ENCODE measurements at places on chromosomes 6 and 20. TPM values are rescaled to one million over a fixed set of nuclear protein-coding genes. Genes with fewer than 3 reads are reported as not detected.

Gene PCSK2
- polyA plus RNA-seq: 0.54 TPM

Gene RBL1
- 1.3 TPM for polyA plus RNA-seq

Gene BPIFA1
- polyA plus RNA-seq: not detected

Gene TBPL1
- polyA plus RNA-seq: 20.7 TPM

Gene SLC4A11
- 14.8 TPM for polyA plus RNA-seq

Gene TNFAIP3
- 2.8 TPM for polyA plus RNA-seq

Gene IYD
- 6.0 TPM for polyA plus RNA-seq

Gene THBD
- 9.7 TPM for polyA plus RNA-seq

Gene MUC21
- not detected for polyA plus RNA-seq

Gene LINC00237
- not detected for polyA plus RNA-seq

Gene GTSF1L
- polyA plus RNA-seq: not detected

Gene MOCS3
- 1.9 TPM for polyA plus RNA-seq

DNA sequence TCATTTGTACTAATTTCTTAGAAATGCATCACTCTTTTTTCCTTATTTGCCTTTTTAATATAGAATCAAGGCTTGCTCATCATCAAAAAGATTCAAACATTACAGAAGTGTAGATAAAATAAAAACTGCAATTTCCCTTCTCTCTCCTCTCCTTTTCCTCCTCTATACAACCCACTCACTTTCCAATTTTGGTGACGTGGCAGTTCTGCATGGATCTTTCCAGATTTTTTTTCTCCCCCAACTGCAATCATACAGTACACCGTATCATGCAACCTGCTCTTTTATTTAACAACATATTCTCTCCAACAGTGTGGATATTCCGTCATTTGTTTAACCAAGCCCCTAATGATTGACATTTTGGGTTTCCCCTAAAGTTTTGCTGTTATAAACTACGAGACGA, 140.5 kb downstream of the BFSP1 start:
- DNase-seq: no peak

DNA sequence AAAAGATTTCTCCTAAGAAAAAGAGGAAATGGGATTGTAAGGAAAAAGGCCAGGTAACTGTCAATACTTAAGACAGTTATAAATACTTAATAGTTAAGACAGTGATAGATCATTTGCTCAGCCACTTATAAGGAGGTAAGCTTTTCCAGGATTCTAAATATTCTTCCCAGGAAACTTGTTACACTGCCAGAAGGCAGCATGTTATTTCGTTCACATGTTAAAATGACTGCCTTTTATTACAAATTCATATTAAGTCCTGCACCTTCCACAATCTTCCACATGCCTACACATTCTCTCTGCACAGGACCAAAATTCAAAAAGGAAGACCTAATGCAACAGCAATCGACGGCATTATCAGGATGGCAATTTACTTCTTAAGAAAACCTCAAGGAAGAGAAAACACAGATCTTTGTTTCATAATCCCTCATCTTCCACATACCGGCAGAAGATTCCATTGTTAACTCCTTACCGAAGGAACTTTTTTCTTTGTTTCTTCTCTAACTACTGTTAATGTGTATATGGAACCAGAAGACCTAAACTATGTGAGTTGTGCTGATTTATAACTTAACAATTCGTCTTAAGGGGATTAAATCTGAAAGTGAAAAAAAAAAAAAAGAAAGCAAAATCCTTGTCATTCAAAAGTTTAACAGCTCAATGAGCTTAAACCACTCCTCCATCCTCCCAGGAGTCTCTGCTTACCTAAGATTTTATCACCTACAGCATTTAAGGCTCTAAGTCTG, 799 bp downstream of the TAAR2 start:
- no peak for DNase-seq

DNA sequence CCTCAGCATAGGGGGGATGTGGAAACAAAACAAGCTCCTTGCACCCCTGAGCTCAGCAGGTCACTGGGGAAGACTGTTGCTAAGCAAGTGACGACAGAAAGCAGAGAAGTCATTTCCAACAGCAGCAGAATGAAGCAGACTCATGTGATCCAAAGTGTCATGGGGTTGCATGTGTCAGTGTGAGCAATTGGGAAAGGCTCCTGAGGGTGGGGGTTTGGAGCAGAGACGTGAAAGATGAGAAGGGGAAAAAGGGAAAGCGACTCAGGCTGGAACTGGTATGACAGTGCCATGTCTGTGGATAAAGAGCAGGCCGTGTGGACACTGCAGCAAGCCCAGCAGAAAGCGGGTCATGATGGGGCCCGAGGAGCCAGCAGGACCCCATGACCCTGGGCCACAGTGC, 363.9 kb downstream of the PREX1 start:
- DNase-seq: peak; percentile 69

DNA sequence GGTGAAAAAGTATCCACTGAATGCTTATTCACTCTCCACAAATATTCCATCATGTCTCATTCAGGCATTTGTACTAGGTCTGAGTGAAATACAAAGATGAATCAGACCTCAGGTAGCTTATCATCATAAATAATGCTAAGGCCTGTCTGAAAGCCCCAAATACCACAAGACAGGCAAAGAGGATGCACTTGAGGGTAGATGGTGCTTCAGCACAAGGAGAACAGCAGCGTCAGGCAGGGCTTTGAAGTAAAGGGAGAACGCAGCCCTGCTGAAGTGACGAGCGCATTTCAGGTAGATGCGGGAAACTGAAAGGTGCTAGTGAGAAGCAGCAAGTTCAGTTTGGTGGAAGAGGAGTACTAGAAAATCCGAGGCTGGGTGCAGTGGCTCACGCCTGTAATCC, 38.7 kb downstream of the MAP3K5 start:
- DNase-seq: no peak

GRCh38 chr20:53828682-53829254, 235.1 kb upstream of the ZNF217 start:
- DNase-seq: peak; percentile 88

- DNase-seq: no peak
Measured at GRCh38 chr6:35833536-35833935, 28.4 kb downstream of the LHFPL5 start.

- peak; percentile 57 for DNase-seq
Measured at GRCh38 chr20:41617059-41617901, 897 bp downstream of the CHD6 start.

DNA sequence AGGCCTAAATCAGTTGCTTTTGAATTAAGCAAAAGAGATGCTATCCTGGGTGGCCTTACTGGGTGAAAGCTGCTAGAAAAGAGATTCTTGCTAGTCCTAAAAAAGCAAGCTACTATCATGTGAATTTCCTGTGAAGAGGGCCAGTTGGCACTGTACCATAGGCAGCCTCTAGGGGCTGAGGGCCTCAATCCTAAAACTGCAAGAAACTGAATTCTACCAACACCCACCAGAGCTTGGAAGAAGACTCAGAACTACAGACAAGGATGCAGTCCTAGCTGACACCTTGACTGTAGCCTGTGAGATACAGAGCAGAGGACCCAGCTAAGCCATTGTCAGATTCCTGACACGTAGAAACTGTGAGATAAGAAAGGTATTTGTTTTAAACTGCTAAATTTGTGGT, 24.5 kb downstream of the CLIC5 start:
- DNase-seq: no peak

- DNase-seq: peak; percentile 93
Measured at GRCh38 chr6:148509800-148510581, 167.4 kb downstream of the SASH1 start.

- no peak for DNase-seq
Measured at GRCh38 chr6:38099221-38099620, 279.7 kb downstream of the ZFAND3 start.

DNA sequence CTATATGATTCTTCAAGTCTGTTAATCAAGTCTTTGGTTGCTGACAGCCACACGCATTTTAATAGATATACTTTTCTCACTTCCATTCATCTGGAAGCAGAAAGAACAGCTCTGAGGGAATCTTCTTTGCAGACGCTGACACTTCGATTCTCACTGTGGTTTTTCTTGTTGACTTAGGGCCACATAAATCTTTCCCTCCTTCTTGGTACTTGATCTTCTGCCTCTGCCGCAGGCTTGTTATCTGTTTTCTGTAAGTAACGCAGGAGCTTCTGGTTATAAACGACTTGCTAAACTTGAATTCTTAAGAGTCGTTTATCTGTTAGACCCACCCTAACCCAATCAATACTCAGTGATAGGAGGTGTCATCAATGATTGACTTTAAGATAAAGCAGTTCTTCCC, 268.8 kb upstream of the SULF2 start:
- no peak for DNase-seq

GRCh38 chr6:40855168-40855880, 183.7 kb downstream of the UNC5CL start:
- DNase-seq: no peak

DNA sequence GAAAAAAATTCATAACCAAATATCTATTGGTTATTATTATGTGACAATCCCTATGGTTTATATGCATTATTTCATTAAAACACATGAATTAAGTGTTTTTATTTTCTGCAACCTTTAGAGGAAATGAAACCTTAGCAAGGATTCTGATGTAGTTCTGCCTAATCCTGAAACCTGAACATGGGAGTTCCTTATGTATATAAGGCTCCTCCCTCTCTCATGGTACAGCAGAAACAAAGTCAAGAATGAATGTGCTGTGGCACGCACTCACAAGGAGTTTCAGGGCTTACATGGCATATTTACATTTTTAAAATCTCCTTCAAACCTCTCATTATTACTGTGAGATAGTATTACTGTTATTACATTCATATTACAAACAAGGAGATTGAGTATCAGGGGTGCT, 426.4 kb upstream of the CITED2 start:
- DNase-seq: no peak

DNA sequence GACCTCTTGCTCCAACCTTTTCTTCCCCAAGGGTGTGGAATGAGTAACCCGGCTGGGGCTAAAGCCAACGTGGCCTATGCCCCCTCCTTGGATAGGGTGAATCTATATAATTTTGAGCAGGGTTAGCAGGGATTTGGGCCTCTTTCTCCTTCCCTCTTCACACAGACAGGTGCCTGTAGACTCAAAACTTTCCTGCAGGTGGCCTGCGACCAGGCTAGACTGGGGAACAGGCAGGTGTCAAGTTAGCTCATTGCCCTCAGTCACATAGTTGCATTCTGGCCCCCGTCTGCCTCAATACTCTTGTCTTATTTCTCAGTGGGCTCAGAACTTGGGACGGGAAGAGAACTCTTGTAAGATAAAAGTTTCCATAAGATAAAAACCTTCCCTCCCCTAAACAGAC, 243.0 kb downstream of the ATXN1 start:
- no peak for DNase-seq

GRCh38 chr20:37954626-37955025, 51.7 kb downstream of the VSTM2L start:
- DNase-seq: no peak

- DNase-seq: no peak
Measured at GRCh38 chr20:50449738-50450492, 60.3 kb upstream of the PTPN1 start.

DNA sequence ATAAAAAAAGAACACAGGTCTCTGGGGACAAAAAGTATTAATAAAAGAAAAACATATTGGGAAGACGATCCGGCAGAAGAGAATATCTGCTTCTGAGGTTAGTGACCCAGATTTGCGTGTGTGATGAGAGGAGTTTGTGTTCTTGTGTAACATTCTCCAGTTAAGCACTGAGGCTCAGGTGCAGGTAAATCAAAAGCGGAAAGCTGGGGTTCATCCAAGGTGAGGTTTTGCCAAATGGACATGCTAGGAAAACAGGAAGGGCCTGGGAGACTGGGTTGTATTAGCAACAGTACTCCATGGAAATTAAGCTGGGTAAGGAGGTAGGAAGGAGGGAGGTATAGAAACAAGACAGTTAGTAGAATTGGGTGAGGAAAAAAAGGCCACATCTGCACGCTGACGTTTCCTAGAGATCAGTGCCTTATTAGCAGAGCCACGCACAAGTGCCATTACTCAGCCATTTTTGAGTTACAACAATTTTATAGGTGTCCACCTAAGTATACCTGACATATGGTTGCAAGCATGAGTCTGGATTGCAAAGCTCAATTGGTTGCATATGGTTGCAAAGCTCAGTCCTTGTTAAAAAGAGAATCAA, 139.6 kb downstream of the ZMYND8 start:
- no peak for DNase-seq

- no peak for DNase-seq
Measured at GRCh38 chr20:61161726-61162390, 90.2 kb upstream of the CDH4 start.

DNA sequence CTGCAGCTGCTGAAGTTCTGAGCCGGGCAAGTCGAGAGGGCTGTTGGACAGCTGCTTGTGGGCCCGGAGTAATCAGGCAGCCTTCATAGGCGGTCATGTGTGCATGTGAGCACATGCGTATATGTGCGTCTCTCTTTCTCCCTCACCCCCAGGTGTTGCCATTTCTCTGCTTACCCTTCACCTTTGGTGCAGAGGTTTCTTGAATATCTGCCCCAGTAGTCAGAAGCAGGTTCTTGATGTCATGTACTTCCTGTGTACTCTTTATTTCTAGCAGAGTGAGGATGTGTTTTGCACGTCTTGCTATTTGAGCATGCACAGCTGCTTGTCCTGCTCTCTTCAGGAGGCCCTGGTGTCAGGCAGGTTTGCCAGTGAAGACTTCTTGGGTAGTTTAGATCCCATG, 21.2 kb upstream of the MAPK13 start:
- no peak for DNase-seq

DNA sequence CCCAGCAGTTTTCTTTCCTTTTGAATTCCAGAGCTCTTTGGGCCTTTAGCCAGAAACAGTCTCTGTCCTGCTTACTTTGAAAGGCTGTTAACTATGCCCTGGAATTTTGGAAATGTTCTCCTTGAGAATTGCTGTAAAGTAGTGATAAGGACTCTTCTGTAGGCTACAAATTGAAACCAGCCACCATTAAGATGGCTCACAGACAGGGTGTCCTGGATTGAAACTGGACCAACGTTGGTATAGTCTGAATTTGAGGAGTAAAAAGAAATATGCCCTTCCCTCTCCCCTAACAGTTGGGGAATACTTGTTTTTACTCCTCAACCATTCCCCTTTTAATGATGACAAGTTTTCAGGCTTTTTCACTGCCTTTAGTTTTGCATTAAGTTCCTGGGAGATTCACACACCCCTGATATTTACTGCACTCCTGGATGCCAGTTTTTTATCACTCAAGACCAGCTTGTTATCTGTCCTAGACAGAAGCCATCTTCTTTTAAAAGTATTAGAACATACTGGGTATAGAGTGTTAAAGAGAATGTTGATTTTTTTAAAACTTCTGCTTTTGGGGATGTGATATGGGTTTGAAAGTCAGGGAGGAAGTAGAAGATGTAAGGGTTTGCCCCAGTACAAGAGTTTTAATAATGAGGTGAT, 21.9 kb downstream of the TOP1 start:
- DNase-seq: no peak

- DNase-seq: peak; percentile 12
Measured at GRCh38 chr20:52076164-52076563, 115.4 kb downstream of the ZFP64 start.

DNA sequence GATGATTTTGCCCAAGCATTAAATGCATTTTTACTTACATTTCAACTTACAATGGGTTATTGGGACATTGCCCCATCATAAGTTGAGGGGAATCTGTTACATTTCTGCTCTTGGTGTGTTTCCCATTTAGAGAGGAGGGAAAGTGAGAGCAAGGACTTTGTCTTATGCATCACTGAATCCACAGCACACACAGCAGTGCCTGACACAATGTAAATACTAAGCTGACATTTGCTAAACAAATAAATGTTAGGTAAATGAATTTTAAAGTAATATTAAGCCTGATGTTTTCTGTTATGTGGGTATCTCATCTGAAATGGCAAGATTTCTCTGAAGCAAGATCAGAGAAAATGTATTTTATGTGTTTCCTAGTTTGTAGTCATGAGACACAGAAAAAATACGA, 143.6 kb upstream of the STXBP5 start:
- no peak for DNase-seq

- no peak for DNase-seq
Measured at GRCh38 chr20:24402188-24402587, 67.2 kb upstream of the SYNDIG1 start.
